ENCODE measurements at places on chromosomes 5 and 9.

DNA sequence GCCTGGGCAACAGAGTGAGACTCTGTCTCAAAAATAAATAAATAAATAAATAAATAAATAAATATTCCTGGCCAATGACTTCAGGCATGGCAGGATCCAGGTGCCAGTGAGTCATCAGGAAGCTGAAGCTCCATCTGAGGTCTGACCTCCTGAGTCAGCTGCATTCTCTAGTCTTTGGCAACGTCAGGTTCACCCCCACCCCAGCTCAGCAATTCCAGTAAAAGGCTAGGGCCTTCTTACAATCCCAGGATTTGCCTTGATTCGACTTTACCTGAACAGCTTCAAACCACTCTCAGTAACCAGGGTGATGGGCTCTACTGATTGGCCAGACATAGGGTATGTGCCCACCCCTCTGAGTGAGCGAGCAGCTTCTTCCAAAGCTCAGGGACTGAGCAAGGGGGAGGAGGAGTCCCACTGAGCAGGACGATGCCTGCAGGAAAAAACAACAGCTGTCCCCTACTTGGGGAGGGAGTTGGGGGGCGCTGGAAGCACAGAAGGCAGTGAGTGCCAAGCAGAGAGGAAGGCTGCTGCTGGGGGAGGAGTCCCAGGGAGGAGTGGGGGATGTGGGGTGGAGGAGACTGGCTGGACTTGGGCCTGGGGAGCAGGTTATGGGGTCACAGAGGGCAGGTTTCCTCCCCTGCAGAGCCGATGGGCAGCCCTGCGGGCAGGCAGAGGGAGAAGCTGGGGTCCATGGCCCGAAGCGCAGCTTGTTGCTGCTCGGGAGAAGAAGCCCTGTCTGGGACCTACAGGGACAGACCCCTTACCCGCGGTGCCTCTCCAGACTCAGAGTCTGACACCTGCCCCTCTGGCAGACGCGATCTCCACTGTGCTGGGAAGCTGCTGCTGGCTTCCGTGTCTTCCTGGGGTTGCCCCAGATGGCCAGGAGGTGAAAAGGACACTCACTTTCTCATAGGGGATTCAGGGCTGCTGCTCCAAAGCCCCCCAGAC lies 25.9 kb upstream of the UNC5A start:
- no peak for DNase-seq

DNA sequence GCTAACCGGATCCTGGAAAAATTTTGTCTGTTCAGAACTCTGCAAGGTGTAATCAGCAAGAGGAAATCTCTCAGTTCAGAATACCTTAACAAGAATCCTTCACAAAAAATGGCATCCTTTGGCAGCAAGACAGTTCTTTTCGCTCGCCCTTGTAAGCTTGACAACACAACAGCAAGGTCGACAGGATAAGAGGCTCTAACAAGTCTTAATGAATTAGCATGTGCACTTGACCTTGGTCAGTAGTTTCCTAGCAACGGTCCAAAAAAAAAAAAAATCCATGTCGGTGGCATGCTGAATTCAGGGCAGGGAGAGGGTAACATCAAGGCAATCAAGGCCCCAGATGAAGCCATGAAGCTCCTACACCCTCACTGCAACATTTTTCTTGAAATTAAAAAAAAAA lies 172.8 kb downstream of the APBA1 start:
- DNase-seq: no peak

DNA sequence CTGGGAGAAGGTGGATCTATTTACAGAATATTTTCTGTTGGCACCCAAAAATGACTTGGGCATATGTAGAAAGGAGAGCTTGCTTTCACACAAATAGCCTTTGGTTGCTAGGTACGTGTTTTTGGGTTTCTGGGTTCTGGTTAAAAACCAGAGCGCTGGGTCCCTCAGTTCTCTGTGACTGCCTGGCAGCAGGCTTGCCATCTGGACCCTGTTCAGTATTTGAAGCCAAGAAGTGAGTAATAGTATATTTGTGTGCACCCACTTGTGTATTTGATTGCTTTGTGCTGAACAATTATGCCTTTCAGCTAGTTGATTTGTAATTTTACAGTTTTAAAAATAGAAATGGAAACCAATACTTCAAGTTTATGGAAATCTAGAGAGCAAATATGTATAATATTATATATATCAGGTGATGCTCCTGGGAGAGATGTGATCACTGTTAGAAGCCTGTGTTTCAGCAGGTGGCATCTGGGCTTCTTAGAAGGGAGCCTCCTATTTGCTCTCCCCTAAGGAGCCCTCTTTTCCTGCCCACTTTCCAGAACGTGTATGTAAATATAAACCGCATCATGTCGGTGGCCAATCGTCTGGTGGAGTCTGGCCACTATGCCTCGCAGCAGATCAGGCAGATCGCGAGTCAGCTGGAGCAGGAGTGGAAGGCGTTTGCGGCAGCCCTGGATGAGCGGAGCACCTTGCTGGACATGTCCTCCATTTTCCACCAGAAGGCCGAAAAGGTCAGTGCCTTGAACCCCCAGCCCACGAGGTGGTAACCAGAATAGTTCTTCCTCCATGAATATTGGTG lies 153.6 kb downstream of the TRIO start:
- no peak for DNase-seq

DNA sequence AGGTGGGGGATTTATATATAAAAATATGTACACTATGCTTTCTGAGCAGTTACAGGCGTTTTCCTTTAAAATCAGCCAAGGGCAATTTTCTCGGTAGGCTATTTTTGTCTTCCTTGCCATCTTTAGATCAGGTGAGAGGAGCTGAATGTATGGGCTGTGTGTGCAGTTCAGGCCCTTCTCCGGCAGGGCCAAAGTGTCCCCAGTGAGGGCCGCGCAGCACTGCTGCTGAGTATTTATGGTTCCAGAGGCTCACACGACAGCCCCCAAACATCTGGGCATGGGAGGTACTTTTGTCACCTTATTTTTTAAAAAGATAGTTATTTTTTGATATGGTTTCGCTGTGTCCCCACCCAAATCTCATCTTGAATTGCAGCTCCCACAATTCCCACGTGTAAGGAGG lies 11.5 kb downstream of the GFPT2 start:
- no peak for DNase-seq

- DNase-seq: no peak
These were observed 1026.9 kb upstream of the C9orf72 start for GRCh38 chr9:28600226-28600625.

Measured in endothelial cell (in vitro differentiated cells).